ENCODE measurements at places on chromosomes 12 and 14. TPM values are rescaled to one million over a fixed set of nuclear protein-coding genes. Genes with fewer than 3 reads are reported as not detected.

Gene APOF
- not detected for total RNA-seq

Gene FAM186B
- not detected for total RNA-seq

DNA sequence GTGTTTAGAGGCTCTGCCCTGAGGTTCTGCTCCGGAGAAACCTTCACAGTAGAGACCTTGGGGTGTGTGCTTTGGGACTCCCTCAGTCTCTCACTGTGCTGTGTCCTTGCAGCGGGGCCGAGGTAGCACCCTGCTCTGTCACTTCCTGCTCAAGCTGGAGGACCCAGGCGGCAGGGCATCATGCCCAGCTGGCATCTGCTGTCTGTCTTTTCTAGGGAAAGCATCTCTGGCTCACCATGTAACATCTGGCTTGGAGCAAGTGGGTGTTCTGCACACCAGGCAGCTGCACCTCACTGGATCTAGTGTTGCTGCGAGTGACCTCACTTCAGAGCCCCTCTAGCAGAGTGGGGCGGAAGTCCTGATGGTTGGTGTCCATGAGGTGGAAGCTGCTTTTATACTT is 124.5 kb downstream of the ESRRB start:
- DNase-seq = no peak
- no peak overlapping the region for H3K4me3 ChIP-seq
- H3K27me3 ChIP-seq = no peaks in the 10 kb centered on the region
- no peak overlapping the region for H3K27ac ChIP-seq
- H3K4me1 ChIP-seq = no peaks in the 10 kb centered on the region
- H3K36me3 ChIP-seq = no peaks in the 10 kb centered on the region

Gene KRT2
- not detected for total RNA-seq

Gene KRT73
- total RNA-seq = not detected

Gene TPPP2
- 0.67 TPM for total RNA-seq

DNA sequence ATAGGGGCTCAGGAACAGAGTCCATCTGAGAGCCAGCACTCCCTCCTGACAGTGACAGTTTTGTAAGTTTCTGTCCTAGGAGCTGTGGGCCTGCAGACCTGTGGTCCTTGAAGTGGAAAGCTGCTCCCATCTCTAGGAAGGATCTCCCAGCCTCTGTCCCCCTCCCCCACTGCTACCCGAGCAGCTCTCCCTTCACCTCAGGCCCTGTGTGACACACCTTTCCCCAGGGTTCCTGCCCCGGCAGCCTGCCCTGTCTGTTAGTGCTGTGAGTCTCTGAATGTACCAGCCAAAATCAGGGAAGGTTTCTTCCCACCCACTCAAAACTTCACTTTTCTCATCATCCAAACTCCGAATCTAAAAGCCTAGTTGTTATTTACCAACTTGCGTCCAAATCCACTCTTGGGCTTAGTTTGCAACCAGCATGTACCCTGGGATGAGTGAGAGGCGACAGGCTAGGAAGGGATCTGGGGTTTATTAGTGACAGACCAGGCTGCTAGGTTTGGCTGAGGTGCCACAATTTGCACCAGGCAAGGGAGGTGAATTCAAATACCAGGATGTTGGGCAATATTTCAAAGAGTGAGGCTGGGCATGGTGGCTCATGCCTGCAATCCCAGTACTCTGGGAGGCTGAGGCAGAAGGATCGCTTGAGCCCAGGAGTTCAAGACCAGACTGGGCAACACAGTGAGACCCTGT is 39.9 kb downstream of the NINJ2 start:
- no peak for DNase-seq
- H3K27ac ChIP-seq = no peak overlapping the region
- no peaks in the 10 kb centered on the region for H3K36me3 ChIP-seq

Gene SDSL
- 0.26 TPM for total RNA-seq

GRCh38 chr12:21642707-21643389 is 14.8 kb downstream of the LDHB start:
- no peaks in the 10 kb centered on the region for H3K36me3 ChIP-seq
- no peak for DNase-seq
- H3K4me1 ChIP-seq = no peaks in the 10 kb centered on the region
- H3K4me3 ChIP-seq = no peak overlapping the region
- no peak overlapping the region for H3K27ac ChIP-seq

Gene MAP1LC3B2
- total RNA-seq = 1.8 TPM

DNA sequence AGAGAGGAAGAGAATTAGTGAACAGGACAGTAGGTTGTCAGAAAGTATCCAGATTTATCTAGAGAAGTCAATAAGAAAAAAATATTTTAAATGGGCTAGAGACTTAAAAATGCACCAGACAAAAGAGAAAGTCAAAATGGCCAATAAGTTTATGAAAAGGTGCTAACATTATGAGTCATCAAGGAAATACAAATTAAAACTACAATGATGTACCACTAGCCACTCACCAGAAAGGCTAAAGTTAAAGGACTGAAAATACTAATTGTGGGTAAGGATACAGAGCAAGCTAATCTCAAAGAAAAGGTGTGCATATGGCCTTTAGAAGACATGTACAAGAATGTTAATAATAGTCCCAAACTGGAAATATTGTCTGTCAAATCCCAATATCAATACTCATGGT is 37.7 kb downstream of the C12orf50 start:
- no peak overlapping the region for H3K27ac ChIP-seq
- no peaks in the 10 kb centered on the region for H3K36me3 ChIP-seq
- no peak for DNase-seq
- no peaks in the 10 kb centered on the region for H3K27me3 ChIP-seq
- H3K4me3 ChIP-seq = no peak overlapping the region
